ENCODE measurements at places on chromosomes 2 and 18.

GRCh38 chr2:191625016-191625415 is 52.9 kb upstream of the NABP1 start:
- no peak for DNase-seq

- no peak for DNase-seq
Observed at GRCh38 chr2:182946958-182947369, 80.5 kb upstream of the FRZB start.

- no peak for DNase-seq
Observed at GRCh38 chr2:201644001-201644400, 698 bp upstream of the TMEM237 start.

- no peak for DNase-seq
Observed at GRCh38 chr18:37544713-37545112, 20.9 kb downstream of the CELF4 start.

DNA sequence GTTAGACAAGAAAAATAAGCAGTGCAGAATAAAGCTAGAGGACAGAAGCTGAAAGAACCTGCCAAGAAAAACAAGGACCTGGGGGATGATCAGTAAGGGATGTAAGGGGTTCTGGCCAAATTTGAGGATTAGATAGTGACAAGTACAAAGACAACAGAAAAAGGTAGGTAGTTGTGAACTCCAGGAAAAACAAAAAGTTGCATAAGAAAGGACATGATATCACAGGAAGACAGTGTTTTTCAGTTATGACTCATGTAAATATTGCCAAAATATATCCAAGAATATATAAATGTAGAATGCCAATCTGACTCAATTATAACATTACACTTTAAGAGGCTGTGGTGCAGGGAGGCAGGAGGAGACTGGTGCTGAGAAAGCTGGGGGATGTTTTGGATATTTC is 209.8 kb upstream of the SH3BP4 start:
- DNase-seq, result no peak

- no peak for DNase-seq
Observed at GRCh38 chr2:226932443-226932842, 96.6 kb downstream of the RHBDD1 start.

GRCh38 chr18:67583621-67584020 is 67.1 kb upstream of the DSEL start:
- DNase-seq, result no peak

GRCh38 chr2:191435141-191435540 is 189.9 kb downstream of the MYO1B start:
- DNase-seq, result no peak

- no peak for DNase-seq
Observed at GRCh38 chr2:54590216-54591120, 133.0 kb upstream of the EML6 start.

DNA sequence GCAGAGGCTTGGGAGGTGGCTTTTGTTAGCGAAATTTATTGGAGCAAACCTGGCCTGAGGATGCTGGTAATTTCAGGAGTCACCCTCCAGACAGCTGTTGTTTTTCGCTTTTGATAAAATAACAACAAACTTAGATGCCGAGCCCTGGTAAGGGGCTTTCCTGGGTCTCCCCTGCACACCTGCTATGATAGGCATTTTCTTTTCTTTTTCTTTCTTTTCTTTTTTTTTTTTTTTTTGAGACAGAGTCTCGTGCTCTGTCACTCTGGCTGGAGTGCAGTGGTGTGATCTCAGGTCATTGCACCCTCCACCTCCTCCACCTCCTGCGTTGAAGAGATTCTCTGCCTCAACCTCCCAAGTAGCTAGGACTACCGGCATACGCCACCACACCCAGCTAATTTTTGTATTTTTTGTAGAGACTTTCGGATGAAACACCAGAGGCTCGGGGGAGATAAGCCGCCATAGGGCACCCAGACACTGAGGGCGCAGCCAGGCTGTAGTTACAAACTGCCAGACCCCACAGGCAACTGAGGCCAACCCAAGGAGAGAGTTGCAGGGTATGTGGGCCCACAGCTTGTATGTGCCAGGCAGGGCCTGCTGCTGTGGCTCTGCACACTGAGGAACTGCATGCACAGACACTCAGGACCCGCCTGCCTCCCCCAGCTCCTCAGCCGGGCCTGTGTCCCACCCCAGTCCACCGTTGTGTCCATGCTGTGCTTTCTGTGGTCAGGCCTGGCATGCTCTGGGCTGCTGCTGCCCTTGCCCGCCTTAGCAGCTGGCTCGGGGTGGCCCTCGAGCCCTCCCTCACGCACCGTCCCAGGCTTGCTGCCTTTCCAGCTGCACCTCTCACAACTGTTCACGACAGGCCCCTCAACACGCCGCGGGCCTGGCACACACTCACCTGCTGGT is 3.9 kb downstream of the GYPC start:
- DNase-seq, result no peak

GRCh38 chr2:219327719-219328118 is 4.8 kb downstream of the RESP18 start:
- no peak for DNase-seq

- DNase-seq, result no peak
Observed at GRCh38 chr2:71742953-71743601, 289.7 kb downstream of the DYSF start.

DNA sequence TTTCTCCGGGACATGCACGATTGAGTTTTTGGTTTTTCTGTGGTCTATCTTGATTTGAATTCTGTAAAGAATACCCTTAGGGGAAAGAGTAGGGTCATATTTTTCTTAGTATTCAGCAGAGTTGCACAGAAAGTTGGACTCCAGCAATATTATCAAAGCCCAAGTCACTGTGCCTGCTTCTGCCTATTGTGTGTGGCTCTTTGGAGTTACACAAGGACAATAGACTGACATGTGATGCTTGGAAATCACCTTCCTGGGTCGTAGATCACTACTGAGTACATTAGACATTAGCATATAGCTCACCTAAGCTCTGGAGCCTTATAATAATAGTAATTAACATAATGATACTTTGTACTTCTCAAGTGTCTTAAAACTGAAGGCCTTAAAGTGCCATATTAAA is 238.8 kb upstream of the FOSL2 start:
- DNase-seq, result no peak

GRCh38 chr18:48440924-48441323 is 31.7 kb upstream of the ZBTB7C start:
- DNase-seq, result no peak

DNA sequence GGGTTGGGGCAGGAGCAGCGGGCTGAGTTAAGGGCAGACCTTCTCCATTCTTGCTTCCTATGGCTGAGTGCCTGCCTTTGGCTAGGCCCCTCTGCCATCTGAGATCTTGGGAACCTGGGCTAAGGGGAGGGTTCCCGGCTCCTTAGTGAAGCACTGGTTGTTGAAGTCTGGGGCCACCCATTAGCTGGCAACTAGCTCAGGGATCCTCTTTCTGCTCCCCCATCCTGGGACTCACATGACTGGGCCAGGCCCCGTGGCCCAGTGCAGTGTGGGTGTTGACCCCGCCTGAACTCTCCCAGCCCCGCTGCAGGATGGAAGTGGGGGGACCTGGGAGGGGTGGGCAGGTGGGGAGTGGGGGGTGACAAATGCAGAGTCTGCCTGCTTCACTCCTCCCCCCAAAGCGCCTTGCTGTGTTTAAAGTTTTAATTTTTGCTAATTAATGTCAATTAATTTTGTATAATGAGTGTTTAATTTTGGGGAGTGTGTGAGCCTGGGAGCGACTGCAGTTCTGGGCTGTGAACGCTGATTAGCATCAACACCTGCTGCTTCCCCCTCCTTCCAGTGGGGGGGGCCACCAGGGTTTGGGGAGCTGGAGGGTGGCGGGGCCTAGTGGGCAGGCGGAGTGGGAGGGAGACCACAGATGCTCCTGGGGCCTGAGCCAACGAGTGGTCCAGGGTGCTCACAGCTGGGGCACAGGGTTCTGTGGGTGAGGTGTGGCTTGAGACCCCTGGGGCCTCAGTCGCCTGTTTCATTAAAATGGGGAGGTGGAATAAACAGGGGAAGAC is 55.2 kb downstream of the EMX1 start:
- no peak for DNase-seq

GRCh38 chr2:16005389-16005788 is 65.0 kb downstream of the MYCN start:
- no peak for DNase-seq
